ENCODE measurements at places on chromosomes 3 and 15. TPM values are rescaled to one million over a fixed set of nuclear protein-coding genes. Genes with fewer than 3 reads are reported as not detected.

OXTR gene
- total RNA-seq, result 1.5 TPM

GOLGA8M gene
- total RNA-seq, result 0.89 TPM

DNA sequence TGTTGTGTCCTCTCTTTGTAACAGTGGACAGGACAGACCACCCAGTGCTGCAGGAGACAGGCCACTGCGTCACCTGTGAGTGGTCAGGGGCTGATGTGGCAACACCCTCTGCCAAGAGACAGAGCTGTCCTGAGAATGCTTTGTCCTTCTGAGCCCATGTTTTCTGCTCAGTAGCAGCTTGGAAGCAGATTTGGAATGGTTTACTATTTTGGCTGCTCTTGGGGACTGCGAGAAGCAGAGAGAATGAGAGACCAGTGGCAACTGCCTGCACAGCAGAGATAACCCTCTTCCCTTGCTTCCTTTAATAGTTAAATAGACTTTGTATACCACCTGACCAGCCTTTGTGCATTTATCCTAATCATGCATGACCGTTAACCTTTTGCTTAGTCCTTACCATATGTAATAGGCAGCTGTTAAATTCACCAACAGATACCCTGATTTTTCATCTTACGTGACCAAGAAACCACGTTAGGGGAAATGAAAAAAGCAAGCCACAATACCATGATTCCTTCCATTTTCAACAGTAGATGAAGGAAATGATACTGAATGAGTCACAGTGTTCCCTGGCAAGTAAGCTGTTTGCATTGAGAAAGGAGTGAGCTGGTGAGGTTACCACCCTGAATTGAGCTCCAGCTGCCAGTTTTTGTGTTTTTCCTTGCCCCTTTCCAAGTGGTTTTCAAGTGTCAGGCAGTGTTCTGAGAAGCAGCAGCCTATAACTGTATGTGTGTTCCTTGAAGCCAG lies 35.5 kb downstream of the B3GALNT1 start:
- H3K4me1 ChIP-seq, result peaks cover 28% of the 10 kb centered on the region
- no peak overlapping the region for H3K4me3 ChIP-seq
- no peaks in the 10 kb centered on the region for H3K36me3 ChIP-seq

DNA sequence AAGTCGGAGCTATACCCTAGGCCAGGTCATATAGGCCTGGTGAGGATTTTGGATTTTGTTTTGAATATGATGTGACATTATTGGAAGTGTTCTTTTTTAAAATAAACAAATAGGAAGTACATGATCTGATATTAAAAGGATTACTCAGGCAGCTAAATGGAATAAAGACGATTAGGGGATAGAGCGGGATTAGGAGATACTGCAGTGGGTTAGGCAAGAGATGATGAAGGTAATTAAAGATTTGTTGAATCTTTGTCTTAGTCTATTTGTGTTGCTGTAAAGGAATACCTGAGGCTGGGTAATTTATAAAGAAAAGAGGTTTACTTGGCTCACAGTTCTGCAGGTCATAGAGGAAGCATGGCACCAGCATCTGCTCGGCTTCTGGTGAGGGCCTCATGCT lies 21.3 kb downstream of the KIF15 start:
- H3K4me3 ChIP-seq, result no peak overlapping the region
- no peak for DNase-seq
- H3K27me3 ChIP-seq, result no peaks in the 10 kb centered on the region
- H3K36me3 ChIP-seq, result peaks cover 44% of the 10 kb centered on the region
- H3K4me1 ChIP-seq, result no peaks in the 10 kb centered on the region
- no peak overlapping the region for H3K27ac ChIP-seq

DNA sequence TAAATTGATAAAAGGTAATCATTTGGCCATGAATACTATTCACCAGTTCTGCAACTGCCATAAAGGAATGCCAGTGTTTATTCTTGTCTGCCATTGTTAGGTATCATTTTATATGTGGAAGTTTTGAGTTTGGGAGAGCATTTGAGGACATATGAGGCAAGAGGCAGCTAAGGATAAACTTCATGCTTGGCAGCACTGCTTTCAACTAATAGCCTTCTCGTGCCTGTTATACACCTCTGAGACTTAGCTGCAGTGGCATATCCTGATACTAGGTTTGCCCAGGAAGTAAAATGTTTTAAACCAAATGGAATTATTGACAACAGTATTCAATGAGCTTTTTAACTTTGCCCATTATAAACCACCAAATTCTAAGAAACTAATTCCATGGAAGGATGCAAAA lies 126.0 kb upstream of the DPH6 start:
- H3K27me3 ChIP-seq, result no peaks in the 10 kb centered on the region
- H3K27ac ChIP-seq, result no peak overlapping the region
- no peak for DNase-seq
- H3K36me3 ChIP-seq, result no peaks in the 10 kb centered on the region
- H3K4me3 ChIP-seq, result no peak overlapping the region
- peaks cover 7% of the 10 kb centered on the region for H3K4me1 ChIP-seq

DNA sequence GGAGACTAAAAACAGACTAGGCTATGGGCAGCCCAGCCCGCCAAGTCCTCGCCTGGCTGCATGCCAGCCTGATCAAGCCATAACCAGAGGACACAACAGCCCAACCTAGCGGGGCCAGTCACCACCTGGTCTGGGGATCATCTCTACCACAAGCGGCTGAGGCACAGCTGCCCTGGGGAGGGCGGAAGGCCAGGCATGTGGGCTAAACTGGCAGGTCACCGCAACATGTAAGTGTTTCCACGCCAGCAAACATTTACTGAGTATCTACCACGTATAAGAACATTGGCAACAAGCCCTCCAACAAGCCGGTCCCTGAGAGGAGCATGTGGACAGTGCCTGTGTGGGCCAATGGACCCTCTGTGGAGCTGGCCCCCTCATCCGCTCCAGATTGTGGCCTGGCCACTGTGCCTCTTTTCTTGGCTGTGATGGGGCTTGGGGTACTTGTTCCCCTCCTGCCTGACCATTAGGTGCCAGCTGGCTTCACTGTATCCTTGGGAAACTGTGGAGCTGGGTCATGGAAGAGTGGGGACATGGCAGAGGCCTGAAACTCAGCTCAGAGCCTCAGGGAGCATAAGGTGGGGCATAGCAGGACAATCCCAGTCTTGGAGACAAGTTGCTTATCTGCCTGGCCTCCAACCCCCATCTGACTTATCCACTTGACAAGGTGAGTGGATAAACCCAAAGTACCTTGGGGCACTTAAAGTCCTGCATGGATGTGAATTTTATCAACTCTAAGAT lies 9.0 kb downstream of the UBXN7 start:
- H3K4me1 ChIP-seq, result peaks cover 51% of the 10 kb centered on the region
- peaks cover 2% of the 10 kb centered on the region for H3K36me3 ChIP-seq
- H3K27me3 ChIP-seq, result no peaks in the 10 kb centered on the region
- H3K27ac ChIP-seq, result no peak overlapping the region

DNA sequence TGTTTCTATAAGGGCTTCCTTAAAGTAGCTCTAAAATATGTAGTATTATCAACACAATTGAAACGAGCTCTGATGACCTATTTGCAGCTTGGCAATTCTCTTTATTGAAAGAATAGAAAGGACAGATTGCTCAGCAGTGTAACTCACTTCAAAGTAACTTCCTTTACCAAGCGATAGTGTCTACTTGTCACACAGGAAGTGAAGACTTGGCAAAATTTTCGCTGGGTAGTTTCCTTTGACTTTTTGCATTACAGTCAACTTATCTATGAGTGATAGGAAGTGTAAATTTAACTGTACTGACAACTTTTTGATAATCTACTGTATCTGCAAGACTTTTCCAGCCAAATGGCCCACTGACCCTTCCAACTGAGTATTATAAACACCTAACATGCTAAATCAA lies 22.8 kb downstream of the SLC9A9 start:
- no peak for DNase-seq
- peak overlapping the region; percentile 53 for H3K4me3 ChIP-seq
- peaks cover 38% of the 10 kb centered on the region for H3K4me1 ChIP-seq
- peaks cover 2% of the 10 kb centered on the region for H3K36me3 ChIP-seq
- H3K27me3 ChIP-seq, result no peaks in the 10 kb centered on the region

GRCh38 chr15:60838206-60838605 lies 359.3 kb upstream of the ICE2 start:
- peaks cover 51% of the 10 kb centered on the region for H3K4me1 ChIP-seq
- H3K4me3 ChIP-seq, result peak overlapping the region; percentile 50
- H3K27me3 ChIP-seq, result peaks cover 14% of the 10 kb centered on the region
- H3K36me3 ChIP-seq, result no peaks in the 10 kb centered on the region
- no peak overlapping the region for H3K27ac ChIP-seq
- DNase-seq, result no peak

DNA sequence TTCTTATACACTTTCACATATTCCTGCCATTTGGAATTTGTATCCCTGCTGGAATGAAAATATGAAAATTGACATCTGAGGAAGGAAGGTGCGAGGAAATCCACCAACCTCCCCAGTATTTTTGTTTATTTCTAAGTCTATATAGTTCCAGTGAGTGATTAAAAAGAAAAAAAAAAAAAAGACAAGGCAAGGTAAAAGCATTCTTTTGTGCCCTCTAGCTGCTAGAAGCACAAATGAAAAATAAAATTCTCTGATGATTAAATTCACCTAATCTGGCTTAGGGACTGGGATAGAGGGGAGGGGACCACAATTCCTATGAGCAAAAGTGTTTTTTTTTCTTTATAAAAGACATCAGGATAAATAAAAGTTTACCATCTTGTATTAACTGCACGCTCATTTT lies 370.9 kb downstream of the NR2F2 start:
- no peak overlapping the region for H3K4me3 ChIP-seq
- H3K27ac ChIP-seq, result no peak overlapping the region
- no peaks in the 10 kb centered on the region for H3K4me1 ChIP-seq
- H3K36me3 ChIP-seq, result no peaks in the 10 kb centered on the region
- no peak for DNase-seq

Data from activated T-cell treated with anti-CD3 and anti-CD28 coated beads, Interleukin-2, amount 50 U/mL, for 72 hours (primary cell).